ENCODE measurements at places on chromosomes 12 and 14.

DNA sequence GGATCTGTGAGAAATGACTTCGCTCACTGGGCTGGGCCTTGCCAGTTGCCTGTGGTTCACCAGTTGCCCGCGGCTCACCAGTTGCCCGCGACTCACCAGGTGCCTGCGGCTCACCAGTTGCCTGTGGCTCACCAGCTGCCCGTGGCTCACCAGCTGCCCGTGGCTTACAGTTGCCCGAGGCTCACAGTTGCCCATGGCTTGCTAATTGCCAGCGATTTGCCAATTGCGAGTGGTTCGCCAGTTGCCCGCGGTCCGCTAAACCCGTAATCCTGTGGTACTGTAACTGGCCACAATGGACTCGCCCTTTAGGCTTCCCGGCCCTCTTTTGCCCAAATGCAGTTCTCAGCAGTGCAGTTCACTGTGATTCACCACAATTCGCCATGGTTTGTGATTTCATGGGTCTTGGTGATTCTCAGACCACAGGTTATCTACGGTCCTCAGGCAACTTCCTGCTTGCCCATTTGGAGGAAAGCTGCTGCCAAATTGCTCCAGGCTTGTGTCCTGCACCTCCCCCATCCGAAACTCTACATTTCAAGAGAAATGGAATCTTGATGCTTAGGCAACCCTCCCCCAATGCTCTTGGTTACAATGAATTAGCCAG lies 15.0 kb upstream of the MEG3 start:
- no peak for DNase-seq

- no peak for DNase-seq
These were observed 49.5 kb upstream of the DIO3 start for GRCh38 chr14:101511620-101512375.

GRCh38 chr12:49649892-49650291 lies 26.5 kb downstream of the PRPF40B start:
- DNase-seq: no peak

DNA sequence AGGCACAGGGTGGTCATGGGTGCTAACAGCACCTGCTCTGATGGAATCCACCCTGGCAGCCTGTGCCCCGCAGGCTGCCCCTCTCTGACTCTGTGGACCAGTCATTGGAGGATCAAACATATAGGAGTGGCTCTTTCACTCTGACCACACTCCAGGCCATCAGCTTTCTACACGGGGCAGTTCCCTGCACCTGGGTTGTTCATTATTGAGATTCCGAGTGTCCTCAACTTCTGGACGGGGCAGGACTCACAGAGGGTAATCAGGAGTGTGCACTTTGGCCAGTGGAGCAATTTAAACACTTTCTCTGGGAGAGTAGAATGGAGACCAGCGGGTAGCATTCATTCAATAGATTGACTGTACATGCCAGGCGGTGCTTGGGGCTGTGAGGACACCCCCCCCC lies 94.8 kb downstream of the NINJ2 start:
- no peak for DNase-seq
